ENCODE measurements at places on chromosomes 4 and X.

DNA sequence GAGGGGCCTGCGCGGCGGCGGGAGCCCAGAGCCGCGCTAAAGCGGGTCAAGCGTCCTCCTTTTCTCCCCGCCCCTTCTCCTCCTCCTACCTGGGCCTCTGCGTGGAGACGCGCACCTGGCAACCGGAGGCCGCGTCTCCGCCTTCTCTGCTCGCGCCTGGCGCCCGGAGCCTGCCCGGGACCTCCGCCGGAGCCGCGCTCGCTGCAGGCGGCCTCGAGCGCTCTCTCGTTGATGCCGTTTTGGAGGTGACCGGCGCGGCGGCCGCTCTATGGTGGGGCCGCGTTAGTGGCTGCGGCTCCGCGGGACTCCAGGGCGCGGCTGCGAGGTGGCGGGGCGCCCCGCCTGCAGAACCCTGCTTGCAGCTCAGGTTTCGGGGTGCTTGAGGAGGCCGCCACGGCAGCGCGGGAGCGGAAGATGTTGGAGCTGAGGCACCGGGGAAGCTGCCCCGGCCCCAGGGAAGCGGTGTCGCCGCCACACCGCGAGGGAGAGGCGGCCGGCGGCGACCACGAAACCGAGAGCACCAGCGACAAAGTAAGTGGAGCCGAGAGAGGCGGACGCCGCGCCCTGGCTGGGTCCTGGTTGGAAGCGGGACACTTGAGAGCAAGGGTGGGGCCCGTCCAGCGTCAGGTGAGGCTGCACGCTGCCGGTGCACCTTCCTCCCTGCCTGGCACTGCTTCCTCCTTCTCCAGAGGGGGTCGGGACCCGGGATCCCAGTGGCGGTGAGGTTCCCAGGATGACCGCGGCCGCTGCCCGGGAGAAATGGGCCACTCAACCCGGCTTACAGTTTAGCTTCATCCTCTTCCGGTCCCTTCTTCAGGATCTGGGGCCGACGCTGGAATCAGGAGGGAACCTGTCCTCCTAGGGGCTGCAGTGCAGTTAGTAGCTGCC lies at the start of gene CDS1:
Gene CDS1 (plus strand): TSS at position 140 of the 888 bp plus-strand sequence. CDS start 275 bp downstream, at position 415.
- peak; percentile 66 for DNase-seq

DNA sequence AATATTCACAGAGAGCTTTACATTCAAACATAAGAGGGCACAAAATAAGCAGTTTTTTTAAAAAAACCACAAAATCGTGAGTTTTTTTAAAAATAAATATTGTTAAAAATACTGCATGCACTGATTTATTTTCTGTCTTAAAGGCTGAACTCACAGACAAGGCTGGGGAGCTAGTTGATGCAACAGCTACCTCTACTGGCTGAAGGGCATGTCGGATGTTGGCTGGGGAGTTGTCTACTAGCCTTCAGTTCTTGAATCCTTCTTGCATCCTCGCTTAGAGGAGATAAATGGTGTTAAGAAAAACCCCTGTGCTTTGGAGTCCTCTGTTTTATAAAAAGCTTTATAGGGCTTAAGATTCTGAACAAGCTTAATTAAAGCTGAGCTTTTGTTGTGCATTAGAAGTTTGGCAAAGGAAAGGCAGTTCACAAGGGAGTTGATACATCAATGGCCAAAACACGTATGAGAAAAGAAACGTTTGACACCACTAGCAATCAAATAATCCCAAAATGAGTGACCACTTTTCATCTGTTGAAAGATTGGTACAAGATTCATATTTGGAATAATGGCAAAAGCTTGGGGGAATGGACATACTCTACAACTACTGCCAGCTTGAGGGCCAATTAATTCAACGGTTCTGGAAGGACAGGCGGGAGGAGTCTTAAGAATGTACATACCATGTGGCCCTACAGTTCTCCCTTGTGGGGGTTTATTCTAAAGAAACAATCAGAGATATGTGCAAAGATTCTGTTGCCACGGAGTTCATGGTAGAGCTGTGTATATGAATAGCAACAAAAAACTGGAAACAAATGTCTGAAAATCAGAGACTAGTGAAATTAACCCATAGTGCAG lies 94.7 kb downstream of the SEL1L3 start:
- DNase-seq, result no peak

DNA sequence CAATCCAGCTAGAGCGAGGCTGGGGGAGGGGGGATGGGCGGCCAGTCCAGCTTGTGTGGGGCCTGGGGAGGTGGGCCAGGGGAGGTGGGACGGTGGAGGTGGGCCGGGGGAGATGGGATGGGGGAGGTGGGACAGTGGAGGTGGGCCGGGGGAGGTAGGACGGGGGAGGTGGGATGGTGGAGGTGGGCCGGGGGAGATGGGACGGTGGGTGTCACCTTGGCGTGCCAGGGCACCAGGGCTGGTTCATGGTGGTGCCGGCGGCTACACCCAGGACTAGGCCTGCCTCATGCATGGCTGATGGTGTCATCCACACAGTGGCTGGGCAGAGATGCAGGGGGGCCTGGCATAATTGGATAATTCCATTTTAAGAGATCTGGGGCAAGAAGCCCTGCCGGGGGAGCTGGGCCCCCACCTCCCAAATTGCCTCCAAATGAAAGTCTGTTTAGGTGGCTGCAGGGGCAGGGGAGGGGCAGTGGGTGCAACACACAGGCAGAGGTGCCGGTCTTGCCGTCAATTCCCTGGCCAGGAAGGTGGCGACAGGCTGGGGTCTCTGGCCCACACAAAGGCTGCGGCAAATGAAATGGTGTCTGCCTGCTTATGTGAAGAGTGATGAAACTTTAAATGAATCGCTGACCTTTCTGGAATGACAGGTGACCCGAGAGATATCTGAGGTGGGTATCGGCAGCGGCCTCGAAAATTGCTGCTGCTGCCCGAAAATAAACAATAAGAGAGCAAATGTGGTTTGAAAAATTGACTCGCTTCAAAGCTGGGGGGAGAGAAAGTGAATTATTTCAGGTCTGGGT lies 82.1 kb downstream of the FAM53A start:
- DNase-seq, result no peak

GRCh38 chrX:105552395-105552794 lies 269.9 kb upstream of the NRK start:
- no peak for DNase-seq
